ENCODE measurements at places on chromosomes 2 and 18. TPM values are rescaled to one million over a fixed set of nuclear protein-coding genes. Genes with fewer than 3 reads are reported as not detected.

- no peak for DNase-seq
Measured at GRCh38 chr2:179812501-179812900, 48.9 kb downstream of the ZNF385B start.

- DNase-seq, result no peak
Measured at GRCh38 chr2:180050246-180050645, 43.1 kb upstream of the CWC22 start.

GRCh38 chr18:8611916-8612576 lies 2.8 kb downstream of the RAB12 start:
- DNase-seq, result peak; percentile 47

DNA sequence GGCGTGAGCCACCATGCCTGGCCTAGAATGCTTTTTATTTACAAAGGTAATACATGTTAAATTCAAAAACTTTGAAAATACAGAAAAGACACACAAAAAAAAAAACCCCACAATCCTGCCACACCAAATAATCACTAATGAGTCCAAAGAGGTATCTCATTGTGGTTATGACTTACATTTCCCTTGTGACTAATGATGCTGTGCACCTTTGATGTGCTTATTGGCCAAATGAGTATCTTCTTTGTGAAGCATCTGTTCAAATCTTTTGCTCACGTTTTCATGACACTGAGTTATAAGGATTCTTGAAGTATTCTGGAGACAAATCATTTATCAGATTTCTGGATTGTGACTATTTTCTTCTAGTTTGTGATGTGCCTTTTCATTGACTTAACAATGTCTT lies 6.4 kb upstream of the NLRC4 start:
- DNase-seq, result no peak

DNA sequence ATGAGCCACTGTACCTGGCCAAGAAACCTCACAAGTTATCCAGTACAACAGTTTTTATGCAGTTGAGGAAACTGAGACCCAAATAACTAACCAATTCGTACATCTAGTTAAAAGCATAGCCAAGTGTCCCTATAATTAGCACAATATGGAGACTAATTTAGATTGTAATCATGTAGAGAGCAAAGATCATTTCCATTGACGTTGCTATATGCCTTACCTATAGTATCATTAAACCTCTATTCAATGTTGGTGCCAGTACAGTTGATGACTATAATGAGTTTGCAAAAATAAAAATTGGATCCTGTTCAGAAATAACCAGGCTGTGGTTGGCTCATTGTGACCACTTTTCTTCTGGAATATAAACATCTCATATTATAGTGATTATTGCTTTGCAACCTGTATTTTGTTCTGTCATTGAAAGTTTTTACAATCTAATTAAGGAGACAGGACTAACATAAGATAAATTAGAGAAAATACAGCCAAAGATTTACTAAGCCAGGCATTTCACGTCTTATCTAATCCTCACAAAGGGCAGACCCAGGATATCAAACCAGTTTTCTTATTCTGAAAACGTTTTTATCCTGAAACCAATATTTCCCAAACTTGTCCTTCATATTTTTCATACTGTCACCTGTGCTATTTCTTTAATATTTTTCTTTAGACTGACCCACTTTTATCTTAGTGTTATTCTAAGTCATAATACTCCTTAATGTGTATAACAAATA lies 130.0 kb upstream of the STON1 start:
- no peak for DNase-seq

DNA sequence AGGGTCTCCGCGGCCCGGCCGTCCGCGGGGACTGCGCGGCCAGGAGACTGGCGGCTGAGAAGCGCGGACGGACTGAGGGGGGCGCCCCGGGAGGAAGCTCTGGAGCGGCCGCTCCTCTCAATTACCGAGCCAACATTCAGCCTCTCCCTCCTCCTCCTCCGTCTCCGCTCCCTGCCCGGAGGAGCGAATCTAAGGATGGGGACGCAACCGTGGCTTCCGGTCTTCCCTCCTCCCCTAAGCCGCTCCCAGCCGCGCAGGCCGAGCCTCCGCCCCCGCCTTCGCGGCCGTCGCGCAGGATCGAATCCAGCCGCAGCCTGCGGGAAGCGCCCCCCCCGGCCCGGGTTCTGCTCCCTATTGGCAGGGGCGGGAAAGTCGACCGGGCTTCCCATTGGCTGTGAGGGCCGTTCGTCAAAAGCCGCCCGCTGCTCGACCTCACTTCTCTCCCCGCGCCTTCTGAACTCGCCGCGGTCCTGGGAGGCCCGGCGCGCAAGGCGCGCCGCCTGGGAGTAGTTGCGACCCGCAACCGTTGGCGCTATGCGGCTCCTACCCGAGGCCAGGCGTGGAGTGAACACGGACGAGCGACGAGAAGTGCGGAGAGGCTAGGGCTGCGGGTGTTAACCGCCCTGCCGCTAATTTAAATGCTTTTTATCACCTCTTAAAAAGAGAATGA lies at the start of gene HNRNPLL:
Gene HNRNPLL (minus strand): TSS at position 197 of the 670 bp plus-strand sequence. CDS start 302 bp downstream, outside the sequence.
- DNase-seq, result peak; percentile 98

The CFAP221 gene
- total RNA-seq, result 2.8 TPM

The DPP10 gene
- 1.0 TPM for total RNA-seq

The ASAP2 gene
- 42.1 TPM for total RNA-seq

Data from ureter (tissue), 1 donor.